ENCODE measurements at places on chromosomes 6 and 20. TPM values are rescaled to one million over a fixed set of nuclear protein-coding genes. Genes with fewer than 3 reads are reported as not detected.

DNA sequence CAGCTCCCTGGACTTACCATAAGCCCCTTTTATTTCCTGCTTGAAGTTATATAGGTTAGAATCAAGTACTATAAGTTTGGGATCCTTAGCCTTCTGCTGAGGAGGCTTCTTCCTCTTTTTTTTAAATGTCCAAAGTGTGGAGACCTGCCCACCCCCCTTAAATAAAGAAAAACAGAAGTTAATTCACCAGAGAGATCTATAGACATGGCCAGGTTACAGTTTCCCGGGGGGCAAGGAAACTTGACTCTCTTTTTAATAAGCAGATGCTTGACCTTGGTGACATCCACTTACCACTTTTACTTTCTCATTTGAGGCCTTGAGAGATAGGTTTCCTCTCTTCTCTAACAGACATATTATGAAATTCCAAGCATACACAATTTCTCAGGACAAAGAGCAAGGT is 88.3 kb downstream of the BMP2 start:
- no peak for DNase-seq

GRCh38 chr20:58090161-58090560 is 138.3 kb downstream of the ANKRD60 start:
- no peak for DNase-seq

DNA sequence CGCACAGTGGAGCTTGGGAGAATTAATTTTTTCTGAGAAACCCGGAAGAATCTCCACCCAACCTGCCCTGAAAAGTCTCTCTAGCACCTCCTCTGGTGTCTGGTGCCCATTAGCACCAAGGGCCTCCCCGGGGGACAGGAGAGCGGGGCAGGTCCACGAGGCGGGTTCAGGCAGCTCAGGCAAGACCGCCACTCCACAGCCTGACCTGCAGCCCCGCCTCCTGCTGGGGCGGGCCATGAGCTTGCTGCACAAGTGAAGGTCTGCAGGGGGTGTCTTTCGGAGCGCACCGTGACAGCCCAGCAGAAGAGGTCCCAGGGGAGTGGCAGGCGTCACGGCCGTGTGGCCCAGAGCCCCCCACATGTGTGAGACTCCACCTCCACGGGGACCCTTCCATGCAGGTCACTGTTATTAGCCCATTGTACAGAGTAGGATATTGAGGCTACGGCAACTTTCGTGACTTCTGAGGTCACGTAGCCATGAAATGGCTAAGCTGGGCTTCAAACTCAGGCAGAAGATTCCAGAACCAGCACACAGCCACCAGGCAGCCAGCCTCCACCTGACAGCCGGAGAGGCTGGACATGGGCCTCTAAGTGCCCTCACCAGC is 63.9 kb upstream of the SLCO4A1 start:
- DNase-seq = no peak

DNA sequence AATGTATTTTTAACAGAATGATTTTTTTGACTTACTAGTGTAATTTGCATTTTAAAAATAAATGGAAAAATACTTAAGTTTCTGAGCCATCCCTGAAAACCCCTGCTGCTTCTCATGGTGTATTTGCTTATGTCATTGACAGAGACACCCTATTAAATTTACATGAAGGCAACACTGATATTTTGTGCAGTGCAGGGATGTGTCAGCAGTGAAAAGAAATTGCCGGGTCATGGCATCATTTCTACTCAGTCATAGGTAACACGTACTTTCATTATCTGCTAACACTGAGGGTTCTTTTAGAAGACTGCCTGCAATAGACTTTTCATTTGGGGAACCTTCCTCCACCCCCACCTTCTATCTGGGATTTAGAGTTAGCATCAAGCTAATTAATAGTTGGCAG is 136.7 kb upstream of the RNF217 start:
- DNase-seq = no peak

DNA sequence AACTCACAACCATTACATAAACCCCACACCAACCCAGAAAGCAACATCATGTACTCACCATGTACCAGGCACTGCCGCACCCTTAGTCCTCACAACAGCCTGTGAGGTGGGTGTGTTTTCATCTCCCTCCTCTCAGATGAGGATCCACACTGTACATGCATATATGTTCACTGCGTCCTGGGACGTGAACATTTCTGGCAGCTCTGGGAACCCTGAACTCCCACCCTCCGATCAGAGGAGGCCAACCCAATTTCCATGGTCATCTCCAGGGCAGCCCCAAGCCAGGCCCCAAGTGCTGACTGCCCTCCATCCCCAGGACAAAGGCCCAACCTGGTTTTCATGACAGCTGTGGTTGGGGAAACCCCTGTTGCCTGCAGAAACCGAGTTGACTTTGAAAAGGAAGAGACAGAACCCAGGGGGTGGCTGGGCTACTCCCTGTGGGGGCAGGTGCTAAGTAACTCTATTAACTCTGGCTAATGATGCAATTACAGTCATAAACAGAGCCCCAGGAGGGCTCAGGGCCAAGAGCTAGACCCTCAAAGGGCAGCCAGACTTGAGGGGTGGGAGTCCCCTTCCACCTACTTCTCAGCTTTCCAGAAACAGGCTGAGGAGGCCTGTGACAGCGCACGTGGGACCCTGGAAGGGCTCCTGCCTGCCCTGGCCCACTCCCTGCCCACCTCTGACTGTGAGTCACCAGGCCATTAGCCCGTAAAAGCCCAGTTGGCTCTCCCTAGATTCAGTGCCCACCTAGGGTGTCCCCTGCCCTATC is 2.6 kb downstream of the TFEB start:
- DNase-seq = no peak

DNA sequence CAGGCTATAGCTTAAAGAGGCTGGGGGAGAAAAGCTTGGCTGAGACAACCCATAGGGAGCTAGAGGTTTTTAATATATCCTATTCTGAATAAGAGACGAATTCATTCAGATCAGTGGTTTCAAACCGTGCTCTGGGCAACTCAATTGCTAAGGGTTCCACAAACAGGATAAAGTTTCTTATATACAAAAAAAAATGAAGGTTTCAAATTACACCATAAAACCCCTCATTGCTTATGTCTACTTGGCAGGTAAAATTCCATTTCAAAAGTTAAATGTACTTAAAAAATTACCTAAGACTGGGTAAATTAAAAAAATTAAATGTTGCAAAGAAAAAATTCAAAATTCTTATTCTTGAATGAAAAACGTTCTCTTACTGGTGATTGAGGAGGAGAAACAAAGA is 2.7 kb downstream of the HLA-DPB1 start:
- no peak for DNase-seq

- DNase-seq = no peak
Measured at GRCh38 chr20:1307571-1307971, 21.4 kb downstream of the SDCBP2 start.

DNA sequence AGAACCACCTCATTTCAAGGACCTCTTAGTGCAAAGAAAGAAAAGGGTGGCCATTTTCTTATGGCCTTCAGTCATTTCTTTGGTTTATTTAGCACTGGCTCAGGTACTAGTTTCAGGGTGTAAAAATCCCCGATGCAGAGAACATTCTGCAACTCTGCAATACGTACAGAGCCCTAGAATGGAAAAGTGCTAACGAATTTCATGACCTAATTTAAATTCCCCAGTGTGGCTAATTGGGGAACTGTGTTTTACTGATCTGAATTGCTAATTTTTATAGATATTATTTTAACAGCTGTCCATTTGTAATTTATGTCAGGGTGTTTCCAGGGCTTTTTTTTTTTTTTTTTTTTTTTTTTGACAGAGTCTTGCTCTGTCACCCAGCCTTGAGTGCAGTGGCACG is 160.7 kb downstream of the UST start:
- no peak for DNase-seq

DNA sequence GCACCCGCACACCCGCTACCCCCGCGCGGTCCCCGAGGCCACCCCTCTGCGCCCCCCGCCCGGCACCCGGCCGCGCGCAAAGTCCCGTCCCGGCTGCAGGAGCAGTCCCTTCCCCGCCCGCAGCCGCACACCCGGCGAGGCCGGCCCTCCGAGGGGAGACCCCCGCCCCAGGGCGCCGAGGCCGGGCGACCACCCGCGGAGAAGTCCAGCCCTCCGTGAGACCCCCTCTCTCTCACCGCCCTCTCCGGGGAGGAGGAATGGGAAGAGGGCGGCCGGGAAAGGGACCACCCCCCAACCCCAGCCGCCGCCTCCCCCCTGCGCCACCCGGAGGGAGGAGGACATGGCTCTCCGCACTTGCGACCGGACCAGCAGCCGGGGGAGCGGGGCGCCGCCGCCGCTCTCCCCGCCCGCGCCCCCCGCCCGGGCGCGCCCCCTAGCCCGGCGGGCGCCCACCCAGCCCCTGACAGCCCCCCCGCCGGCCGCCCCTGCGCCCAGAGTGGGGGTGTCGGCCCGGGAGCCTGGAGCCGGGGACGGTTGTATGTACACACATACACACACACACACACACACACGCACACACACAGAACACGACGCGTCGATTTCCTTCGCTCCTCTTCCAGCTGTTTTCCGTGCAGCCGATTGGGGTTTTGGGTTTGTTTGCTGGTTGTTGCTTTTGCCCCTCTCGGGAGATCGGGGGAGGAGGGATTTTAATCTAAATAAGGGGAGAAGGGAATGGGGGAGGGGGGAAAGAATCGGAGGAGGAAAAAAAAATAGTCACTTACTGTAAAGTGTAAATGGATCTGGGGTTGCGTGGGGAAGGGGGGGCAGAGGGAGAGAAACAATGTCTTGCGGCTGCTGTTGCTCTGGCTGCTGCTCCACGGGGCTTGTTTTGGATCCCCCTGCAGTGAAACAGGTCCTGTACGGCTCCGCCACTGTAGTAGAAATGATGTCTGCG is at the start of gene ATXN1:
Gene ATXN1 (minus strand): TSS at position 945 of the 955 bp plus-strand sequence.
- peak; percentile 76 for DNase-seq

SUN5 gene
- total RNA-seq = not detected

MTFR2 gene
- total RNA-seq = 4.3 TPM

RGS19 gene
- total RNA-seq = 31.5 TPM
